Ammon's horn (tissue), 1 donor: ENCODE measurements at places on chromosomes 3 and 15.

DNA sequence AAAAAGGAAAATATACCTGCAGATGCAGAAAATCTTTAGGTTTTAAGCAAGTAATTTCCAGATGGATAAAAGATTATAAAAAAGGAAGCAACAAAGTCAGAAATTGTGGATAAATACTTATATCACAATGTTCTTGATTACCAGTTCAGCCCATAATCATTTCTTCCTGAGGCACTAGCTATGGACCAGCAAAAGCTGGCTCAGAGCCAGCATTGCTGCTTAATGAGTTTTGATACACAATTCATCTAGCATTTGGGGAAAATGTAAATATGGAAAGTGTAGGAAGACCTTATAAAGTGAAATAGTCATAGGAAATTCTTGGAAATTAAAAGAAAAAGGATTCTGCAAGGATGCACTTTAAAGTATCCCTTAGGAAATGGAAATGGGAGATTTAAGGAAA, 168.3 kb upstream of the GBE1 start:
- no peak for DNase-seq

- no peak for DNase-seq
Observed at GRCh38 chr3:188183452-188183851, 29.5 kb downstream of the LPP start.

- DNase-seq = no peak
Observed at GRCh38 chr3:72129501-72130094, 344.6 kb upstream of the PROK2 start.

GRCh38 chr15:90585863-90586262, 56.1 kb downstream of the CRTC3 start:
- no peak for DNase-seq

- DNase-seq = no peak
Observed at GRCh38 chr15:88658070-88658965, 19.5 kb downstream of the ISG20 start.

DNA sequence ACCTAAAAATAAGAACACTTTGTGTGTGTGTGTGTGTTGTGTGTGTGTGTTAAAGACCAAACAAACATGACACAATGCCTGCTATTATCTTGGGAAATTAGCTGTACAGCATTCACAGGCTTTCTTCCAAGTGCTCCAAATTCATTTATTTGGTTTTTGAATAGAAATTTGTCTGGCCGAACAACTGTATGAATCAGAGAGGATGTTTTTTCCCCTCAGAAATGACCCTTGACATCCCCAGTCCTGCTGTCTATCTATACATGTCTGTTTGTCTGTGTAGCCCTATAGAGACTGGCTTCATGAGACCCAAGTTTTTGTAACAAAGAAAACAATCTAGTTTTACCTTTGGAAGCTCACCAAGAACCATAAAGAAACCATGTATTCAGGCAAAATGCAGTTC, 549.8 kb downstream of the NSUN3 start:
- no peak for DNase-seq

GRCh38 chr3:9401986-9402385, 4.6 kb downstream of the SETD5 start:
- DNase-seq = no peak

DNA sequence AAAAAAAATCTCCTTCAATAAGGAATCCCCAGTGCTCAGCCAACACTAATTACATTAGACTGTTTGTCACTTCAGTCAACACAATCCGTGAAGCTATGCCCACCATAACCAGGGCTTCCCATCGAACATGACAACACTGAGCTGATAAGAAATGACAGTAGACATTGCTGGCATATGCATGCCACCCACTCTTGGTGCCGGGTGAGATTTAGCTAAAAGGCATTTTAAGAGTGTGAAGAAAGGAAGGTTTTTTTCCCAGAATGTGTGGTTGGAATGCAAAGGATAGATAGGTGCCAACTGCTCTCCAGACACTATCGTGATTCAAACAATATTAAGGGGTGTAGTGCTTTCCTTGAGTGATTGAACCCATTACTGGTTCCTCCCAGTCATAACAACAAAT, 344.0 kb upstream of the LMCD1 start:
- no peak for DNase-seq

GRCh38 chr15:71853543-71853942, 43.2 kb downstream of the NR2E3 start:
- no peak for DNase-seq

GRCh38 chr3:76134166-76134565, 348.8 kb upstream of the ZNF717 start:
- no peak for DNase-seq

- peak; percentile 12 for DNase-seq
Observed at GRCh38 chr15:26590676-26591075, 182.2 kb downstream of the GABRB3 start.

- no peak for DNase-seq
Observed at GRCh38 chr15:69525543-69525942, 72.9 kb downstream of the RPLP1 start.

GRCh38 chr15:62770752-62771151, 271.8 kb upstream of the TPM1 start:
- no peak for DNase-seq

GRCh38 chr3:117010318-117010717, 300.7 kb downstream of the TUSC7 start:
- DNase-seq = no peak

DNA sequence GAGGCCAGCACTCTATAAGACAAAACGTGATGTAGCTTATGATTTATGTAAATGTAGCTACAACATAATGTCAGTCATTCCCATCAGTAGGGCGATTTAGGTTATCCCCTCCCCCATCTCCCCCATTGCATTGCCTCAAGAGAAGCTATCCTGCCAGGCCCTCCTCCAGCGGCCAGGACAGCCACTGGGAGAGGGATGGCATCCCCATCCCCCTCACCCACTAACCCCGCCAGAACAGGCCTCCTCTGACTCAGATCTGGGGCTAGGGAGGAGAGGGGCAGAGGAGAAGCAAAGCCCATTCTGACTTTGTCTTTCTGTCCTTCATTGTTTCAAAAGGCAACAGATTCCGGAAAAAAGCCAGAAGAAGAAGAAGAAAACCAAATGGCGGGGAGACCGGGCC, 32.6 kb upstream of the ESYT3 start:
- no peak for DNase-seq

DNA sequence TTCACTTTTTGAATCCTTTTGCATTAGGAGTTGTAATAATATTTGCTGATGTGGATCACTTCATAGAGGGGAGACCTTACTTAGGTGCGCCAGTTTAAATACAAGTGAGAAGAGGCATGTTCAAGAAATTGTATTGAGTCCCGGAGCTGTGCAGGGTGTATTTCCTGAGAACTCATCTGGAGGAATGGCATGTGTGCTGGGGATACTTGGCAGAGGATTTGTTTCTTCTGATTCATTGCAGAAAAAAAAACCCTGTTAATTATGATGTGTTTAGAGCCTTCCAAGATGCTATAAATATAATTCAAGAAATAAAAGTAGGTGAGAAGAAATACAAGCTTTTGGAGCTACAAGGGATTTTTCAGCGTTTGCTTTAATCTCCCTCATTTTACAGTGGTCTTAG, 97.6 kb downstream of the TPRG1 start:
- DNase-seq = no peak

GRCh38 chr3:11570789-11571495, 72.8 kb downstream of the VGLL4 start:
- no peak for DNase-seq

- no peak for DNase-seq
Observed at GRCh38 chr3:89867286-89867685, 759.9 kb downstream of the EPHA3 start.

DNA sequence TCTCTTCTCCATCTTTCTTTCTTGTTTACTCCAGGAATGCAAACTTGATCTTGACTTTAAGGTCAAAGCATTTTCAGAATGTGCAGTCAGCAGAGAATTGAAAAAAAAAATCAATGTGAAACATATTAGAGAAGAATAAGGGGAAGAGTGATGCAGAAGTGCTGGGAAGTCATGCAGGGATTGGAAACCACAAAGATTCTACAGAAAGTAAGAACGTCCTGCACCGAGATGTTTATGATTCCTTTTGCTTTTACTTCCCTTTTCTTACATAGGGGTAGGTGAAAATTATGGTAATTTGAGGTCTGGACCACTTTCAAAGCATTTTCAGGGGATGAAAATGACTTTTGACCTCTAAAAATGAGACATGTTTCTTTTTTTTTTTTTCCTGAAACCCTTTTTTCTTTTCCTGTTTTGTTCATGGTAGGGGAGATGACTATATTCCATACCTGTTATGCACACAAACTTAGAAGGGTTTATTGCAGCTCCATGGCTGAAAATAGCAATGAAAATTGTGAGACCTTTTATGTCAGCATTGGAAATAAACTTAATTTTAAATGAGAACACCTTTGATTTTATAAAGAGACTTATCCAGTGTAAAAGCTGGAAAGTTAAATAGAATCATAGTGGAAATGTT, 623.5 kb upstream of the TBL1XR1 start:
- DNase-seq = no peak

DNA sequence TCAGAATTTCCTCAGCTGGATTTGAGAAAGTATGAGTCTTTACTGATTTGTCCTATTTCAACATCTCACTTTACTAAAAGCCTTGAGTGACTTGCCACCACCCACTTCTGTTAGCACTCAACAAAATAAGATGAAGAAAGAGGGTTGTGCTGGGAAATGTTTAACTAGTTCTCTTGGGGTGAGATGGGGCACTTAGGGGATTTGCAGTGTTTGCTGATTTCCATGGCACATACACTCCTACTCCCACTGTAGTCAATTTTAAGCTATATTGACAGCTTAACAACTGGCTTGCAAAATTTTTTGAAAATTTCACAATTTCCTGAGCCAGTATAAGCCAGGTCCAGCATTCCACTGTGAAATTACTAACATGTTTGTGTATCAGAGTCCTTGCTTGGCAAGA, 463.1 kb upstream of the ARHGEF26 start:
- DNase-seq = no peak

DNA sequence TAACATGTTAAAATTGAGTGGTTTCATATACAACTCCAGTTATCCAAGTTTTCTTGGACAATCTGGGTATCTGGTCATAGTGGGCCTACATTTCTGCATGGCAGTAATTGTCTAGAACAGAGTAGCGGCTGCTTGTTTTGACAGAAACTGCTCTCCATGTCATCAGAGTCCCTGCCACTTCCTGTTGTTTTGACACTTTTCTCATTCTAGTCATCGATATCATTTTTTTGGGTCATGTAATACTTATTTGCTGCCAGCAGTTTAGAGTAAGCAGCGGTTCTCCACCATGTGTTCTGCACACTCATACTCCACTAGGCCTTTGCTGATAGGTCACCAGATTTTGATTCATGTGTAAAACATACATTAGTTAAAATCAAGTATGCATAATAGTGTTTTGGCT, 81.5 kb downstream of the SLC25A26 start:
- no peak for DNase-seq

GRCh38 chr15:59611276-59612260, at the start of gene GCNT3:
GCNT3 (plus strand) TSS chr15:59611783; CDS start chr15:59618239, 6,456 bp downstream.
- no peak for DNase-seq

DNA sequence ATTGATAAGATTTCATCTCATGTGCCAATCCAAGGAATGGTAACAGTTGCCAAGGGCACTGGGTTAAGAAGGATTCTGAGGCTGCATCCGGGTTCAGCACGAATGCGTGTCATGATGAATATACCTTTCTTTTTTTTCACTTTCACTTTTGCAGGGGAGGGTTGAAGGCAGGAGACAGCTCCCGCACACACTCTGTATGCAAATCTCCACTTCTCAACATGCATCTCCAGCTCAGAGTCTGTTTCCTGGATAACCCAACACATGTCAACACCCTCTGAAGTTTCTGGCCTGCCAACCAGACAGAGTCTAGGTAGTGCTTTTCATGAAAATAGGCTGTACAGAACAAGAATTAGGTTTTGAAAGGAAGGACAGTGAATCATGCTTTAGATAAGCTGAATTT, 21.6 kb downstream of the B4GALT4 start:
- DNase-seq = no peak

GRCh38 chr3:168094877-168095610, 680 bp downstream of the GOLIM4 start:
- DNase-seq = peak; percentile 79

DNA sequence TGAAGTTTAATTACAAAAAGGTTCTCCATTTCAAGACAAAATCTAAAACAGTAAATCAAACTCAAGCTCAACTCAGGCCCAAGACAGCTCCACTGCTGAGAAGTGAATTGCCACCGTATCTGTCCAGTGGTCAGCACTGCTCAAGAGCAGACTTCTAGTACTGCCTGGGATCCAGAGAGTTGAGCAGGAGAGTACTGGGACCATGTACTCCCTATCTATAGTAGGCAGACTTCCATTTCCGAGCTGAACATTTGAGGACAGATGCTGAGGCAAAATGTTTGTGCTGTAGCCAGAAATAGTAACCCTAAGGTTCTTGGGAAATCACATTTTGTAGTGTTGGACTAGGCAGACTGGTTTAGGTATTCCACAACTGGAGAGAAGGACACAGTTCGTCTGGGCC, 44.1 kb downstream of the MRPL3 start:
- DNase-seq = no peak

DNA sequence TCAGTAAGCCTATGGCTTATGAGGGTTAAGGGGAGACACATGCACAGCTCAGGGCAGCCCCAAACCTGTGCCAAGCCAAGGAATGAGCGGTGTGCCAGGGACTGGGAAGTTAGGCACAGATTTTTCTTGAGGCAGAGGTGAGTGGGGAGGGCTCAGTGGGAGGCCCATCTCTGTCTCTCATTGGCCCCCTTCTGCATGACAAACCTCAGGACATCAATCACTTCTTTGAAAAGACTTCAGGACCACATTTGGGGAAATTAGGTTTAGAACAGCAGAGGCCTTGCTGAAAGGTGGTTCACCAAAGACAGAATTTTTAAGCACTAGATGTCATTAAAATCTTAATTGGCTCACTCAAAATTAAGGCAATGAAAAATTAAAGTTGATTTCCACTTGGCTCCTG, 57.2 kb downstream of the RAB11A start:
- no peak for DNase-seq

DNA sequence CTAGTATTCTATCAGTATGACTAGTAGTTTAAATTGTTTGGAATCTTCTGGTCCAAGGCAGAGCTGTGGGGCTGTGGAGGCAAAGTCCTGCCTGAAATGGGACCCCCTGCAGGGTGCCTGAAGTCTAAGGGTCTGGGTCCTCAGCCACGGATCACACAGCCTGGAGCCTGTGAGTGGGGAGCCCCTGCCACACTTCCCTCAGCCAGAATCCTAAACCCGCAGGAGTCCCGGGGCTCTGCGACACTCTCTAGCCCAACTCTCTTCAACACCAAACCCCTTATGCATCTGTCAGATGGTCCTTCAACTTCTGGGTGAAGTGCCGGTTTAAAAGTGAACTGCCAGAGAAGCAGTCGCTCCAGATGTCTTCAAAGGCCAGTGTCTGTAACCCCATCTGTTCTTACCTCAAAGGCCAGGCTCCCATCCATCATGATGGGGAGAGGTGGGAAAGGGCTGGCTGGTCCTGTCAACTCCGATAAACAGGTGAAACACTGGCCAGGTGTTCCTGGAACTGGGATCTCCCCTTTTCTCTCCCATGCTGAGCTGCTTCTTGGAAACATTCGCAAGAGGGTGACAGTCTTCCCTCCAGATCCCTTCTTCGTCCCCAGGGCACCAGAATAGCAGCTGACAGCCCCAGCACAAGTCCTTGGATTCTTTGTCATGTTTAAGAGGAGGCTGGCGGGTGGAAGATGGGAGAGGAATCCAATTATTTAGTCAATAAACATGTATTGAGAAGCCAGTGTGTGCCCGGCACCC, 45.6 kb downstream of the CPN2 start:
- DNase-seq = no peak
